Stimulated activated CD8-positive, alpha-beta memory T cell treated with anti-CD3 and anti-CD28 coated beads, Interleukin-15, amount 100 ng/mL, for 48 hours (primary cell): ENCODE measurements at places on chromosomes 1 and 21.

DNA sequence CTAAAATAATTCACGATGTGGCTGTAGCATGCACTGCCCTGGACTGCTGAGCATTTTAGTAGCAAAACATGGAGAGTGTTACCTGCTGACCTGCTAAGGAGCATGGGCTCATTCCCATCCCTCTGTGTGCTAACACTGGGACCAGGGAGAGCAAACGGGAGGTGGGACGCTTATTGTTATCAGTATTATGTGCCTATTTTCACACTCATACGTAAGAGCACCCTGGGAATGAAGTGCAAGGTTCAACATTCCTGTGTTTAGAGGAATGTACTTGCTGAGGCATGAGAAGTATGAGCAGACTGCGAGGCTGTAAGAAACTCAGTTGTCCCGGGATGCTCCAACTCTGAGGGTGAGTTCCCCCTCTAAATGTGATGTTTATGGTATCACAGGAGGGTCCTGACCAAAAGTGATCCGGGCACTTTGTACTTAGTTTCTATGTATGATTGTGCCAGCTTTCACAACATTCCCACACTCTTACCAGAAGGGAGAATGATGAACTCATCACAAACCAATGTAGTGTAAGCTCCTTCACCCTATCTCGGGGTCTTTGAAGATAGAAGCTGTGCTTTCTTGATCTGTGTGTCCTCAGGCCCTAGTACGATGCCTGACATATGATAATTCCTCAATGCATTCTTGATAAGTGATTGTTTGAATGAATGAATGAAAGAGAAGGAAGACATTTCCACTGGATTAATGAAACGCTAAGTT, 164.8 kb downstream of the KCNJ6 start:
- no peak for DNase-seq

GRCh38 chr1:51512606-51513005, 6.5 kb downstream of the EPS15 start:
- no peak for DNase-seq

- DNase-seq = no peak
Measured at GRCh38 chr1:4379451-4380175, 274.8 kb upstream of the AJAP1 start.

DNA sequence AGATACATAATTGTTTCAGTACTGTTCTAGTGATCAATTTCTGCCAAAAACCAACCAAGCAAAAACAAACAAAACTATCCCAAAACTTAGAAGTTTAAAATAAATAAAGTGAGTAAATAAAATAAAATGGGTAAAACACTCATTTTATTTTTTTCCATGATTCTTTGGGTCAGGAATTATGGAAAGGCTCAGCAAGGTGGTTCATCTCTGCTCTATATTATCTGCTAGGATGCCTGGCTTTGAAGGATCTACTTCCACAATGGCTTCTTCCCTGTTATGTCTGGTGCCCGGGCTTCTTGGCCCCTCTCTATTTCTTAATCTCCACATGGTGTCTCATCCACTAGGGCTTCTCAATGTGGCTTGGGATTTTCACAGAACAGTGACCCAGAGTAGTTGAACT, 29.1 kb upstream of the ADAMTS1 start:
- DNase-seq = no peak

- no peak for DNase-seq
Measured at GRCh38 chr1:201296352-201296751, 13.0 kb downstream of the PKP1 start.

- no peak for DNase-seq
Measured at GRCh38 chr1:157101149-157101548, 1.5 kb upstream of the ETV3L start.

- no peak for DNase-seq
Measured at GRCh38 chr1:147444381-147444780, 96.9 kb upstream of the BCL9 start.

GRCh38 chr1:153506386-153506785, 29.4 kb downstream of the S100A6 start:
- DNase-seq = no peak

GRCh38 chr1:37540036-37540785, 13.9 kb downstream of the SNIP1 start:
- DNase-seq = no peak

DNA sequence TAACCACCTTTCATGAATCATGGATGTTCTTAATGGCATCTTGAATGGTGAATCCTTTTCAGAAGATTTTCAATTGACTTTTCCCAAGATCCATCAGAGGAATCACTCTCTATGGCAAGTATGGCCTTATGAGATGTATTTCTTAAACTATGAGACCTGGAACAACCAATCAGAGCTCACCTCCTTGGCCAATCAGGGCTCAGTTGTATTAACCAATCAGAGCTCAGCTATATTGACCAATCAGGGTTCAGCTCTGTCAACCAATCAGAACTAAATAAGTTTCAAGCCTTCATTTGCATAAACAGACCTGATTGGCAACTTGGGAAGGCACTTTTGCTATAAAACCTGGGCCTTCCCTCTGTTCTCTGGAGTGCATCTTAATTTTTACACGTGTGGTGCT, 13.6 kb upstream of the FAM3B start:
- DNase-seq = no peak

- DNase-seq = peak; percentile 19
Measured at GRCh38 chr1:194289569-194290266, 1103.3 kb upstream of the B3GALT2 start.

DNA sequence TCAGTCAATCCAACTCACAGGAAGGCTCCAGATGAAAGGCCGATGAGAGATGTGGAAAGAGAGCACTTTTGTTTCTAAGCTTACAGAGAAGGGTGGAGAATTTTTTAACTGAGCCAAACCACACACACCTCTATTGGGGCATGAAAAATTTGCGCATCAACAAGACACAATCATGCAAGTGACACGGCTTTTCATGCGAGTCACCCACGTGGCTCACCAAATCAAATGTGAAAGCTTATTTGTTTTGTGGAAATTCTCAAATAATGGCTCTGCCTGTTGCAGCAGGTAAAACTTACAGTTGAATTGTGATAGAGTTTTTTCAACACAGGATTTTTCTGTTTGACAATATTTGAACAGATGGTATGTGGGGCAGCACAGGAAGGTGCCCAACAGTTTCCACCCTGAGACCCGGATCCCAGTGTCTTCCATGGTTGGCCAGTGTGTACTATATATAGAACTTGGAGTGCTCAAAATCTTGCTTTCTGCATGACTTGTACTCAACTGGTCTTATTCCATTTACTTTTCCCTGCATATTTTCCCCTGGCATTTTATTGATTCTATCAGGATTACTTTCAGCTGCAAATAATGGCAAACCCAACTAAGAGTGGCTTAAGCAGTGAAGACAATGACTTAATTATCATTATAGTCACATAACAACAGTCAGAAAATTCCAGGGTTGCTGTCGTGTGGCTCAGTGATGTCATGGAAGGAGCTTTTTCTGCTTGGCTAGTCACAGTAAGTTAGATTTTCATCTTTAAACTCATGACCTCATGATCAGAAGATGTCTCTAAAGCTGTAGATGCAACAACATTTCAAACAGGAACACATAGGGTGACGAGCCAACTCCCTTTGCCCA, 90.6 kb upstream of the SIM2 start:
- no peak for DNase-seq

GRCh38 chr1:116737855-116738321, 16.3 kb upstream of the CD2 start:
- no peak for DNase-seq

DNA sequence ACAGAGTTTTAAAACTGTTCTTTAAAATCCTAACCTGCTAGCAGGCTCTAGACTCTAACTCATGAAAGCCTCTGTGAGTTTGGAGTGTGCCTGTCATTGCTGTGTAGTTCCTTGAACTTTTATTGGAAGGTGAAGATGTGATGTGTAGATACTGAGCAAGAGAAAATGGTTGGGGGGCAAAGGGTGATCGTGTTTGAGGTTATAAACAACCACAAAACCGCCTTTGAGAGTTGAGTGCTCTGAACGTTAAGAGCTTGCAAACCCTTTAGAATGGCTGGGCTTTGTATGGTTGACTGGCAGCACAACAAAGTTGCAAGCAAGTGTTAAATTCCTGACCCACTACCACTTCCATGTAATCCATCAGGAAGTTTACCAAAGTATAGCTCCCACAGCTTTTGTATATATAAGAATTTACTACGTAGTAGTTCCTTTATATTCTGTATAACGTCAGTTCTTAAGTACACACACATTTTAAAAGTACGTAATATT, 19.6 kb downstream of the BACE2 start:
- DNase-seq = no peak

DNA sequence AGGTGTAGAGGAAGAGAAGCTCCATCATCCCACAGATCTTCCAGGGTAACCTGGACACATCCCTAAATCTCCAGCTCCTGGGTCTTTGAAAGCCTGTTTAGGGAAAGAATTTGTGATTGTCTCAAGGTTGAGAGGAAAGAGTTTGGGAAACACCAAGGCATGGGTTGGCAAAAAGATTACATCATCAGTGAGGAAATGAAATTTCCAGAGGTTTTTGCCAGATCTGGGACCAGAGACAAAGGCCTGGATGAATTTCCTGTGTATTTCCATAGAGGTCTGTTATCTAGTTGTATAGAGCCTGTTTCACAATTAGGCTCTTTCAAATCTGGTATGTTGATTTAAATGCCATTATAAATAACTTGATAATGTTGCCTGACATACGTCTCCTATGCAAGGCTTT, 82.3 kb downstream of the GPR89B start:
- DNase-seq = no peak

GRCh38 chr1:44050261-44050660, 19.0 kb upstream of the SLC6A9 start:
- no peak for DNase-seq

GRCh38 chr1:112518186-112518585, 9.4 kb downstream of the WNT2B start:
- DNase-seq = no peak

DNA sequence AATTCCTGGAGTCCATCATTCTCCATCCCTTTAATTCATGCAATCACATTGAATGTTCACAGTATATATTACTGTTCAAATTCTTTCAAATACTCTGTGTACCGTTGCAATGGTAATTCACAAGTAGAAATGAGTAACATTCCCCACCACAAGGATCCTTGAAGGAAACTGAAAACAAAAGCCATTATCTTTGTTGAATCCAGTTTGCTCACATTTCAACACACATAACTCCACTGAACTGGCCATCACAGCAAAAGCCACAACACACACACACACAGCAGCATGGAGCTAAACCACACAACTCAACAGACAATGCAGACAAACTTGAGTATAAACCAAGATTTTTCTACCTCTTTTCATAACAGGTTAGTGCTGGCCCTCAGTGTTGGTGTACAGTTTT, 188.3 kb upstream of the GREM2 start:
- DNase-seq = no peak

- no peak for DNase-seq
Measured at GRCh38 chr1:157085421-157085820, 14.2 kb downstream of the ETV3L start.
